Iris pigment epithelial cell (primary cell): ENCODE measurements at places on chromosomes 5 and 9.
A peak's percentile ranks its signal among the peaks of the same experiment; 100 is the strongest.

- DNase-seq = peak; percentile 68
Measured at GRCh38 chr5:34716986-34717385, 60.9 kb downstream of the RAI14 start.

DNA sequence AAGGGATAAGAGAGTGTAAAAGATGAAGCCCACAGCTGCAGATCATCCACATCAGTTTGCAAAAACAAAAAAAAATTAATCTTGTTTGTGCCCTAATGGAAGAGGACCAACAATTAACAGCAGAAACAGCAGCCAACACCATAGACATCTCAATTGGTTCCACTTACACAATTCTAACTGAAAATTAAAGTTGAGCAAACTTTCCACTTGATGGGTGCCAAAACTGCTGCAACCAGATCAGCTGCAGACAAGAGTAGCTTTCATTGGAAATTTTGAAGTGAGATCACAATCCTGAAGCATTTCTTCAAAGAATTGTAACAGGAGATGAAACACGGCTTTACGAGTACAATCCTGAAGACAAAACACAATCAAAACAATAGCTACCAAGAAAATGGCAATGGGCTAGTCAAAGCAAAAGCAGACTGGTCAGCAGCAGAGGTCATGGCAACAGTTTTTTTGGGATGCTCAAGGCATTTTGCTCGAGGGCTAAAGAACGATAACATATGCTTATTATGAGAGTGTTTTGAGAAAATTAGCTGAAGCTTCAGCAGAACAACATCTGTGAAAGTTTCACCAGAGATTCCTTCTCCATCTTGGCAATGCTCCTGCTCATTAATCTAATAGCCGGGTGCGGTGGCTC, 4.1 kb upstream of the RBM27 start:
- DNase-seq = no peak

GRCh38 chr5:103041071-103041676, 78.8 kb downstream of the GIN1 start:
- peak; percentile 63 for DNase-seq

- peak; percentile 37 for DNase-seq
Measured at GRCh38 chr5:64201996-64202395, 36.4 kb downstream of the RNF180 start.

- DNase-seq = no peak
Measured at GRCh38 chr5:80777347-80778287, 122.8 kb upstream of the DHFR start.

- no peak for DNase-seq
Measured at GRCh38 chr5:4627131-4627530, 513.0 kb upstream of the ADAMTS16 start.
